ENCODE measurements at places on chromosomes 6 and 20.
A peak's percentile ranks its signal among the peaks of the same experiment; 100 is the strongest.

- H3K36me3 ChIP-seq = no peaks in the 10 kb centered on the region
- H3K4me3 ChIP-seq = no peak overlapping the region
- DNase-seq = no peak
- no peaks in the 10 kb centered on the region for H3K4me1 ChIP-seq
Observed at GRCh38 chr6:84003131-84003530, 30.4 kb upstream of the MRAP2 start.

DNA sequence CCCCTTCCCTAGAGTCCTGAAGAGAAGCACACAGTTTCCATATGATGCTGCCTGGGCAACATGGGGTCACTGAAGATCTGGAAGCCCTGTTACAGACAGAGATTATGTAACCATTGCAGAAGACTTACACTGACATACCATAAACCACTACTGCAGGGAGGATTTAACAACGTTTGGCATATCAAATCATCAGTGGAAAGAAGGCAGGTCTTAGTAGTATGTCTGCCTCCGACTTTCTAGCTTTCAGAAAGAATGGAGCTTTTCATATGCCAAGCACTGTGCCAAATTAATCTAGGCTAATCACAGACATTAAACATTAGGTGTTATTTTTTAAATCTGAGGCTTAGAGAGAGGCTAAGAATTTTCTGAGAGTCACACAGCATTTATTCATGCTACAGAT lies 144.3 kb downstream of the ADGRB3 start:
- no peak for DNase-seq
- no peak overlapping the region for H3K4me3 ChIP-seq
- no peaks in the 10 kb centered on the region for H3K4me1 ChIP-seq

DNA sequence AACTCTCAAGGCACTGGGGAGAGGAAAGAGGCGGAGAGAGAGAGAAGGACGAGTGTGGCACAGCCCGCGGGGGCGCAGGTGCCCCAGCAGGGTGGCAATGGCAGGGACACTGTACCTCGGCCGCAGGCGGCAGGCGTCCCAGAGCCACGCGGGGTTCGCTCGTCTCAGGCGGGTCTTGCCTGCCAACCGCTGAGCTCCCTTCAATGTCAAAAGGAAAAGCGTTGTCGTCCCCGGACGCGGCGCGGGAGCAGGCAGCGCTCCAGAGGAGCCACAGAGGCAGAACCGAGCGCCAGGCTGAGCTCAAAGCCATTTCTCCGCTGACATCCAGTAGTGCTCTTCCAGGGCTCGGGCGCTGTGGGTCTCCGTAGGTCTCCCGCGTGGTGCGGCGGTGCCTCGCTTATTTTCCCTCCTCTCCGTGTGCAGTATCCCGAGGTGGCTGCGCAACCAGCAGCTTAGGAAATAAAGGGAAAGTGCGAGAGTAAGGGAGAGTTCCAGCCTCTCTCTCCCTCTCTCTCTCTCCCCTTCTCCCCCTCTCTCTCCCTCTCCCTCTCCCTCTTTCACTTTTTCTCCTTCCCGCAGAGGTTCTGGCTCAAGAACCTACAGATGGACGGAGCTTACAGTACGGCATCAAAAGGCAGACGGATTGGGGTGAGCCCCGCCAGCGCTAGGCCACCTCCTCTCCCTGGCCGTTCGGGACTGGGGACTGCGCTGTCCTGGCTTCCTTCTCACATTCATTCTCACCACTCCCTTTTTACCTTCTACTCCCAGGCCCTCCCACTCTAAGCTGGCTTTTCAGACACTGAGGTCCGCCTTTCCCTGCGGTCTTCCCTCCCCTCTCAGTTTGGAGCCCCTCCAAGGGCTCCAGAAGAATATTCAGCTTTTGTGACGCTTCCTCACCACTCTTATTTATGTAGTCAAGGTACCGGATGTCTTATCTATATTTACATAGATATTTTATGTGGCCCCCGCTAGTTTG lies at the start of gene LAMA4:
TSS of gene LAMA4 (minus strand) at position 727 of the 976 bp plus-strand sequence. CDS start at position 310, 417 bp downstream.
- peaks cover 83% of the 10 kb centered on the region for H3K27me3 ChIP-seq
- peaks cover 15% of the 10 kb centered on the region for H3K4me1 ChIP-seq
- H3K4me3 ChIP-seq = peak within 1 kb of the TSS; percentile 62

DNA sequence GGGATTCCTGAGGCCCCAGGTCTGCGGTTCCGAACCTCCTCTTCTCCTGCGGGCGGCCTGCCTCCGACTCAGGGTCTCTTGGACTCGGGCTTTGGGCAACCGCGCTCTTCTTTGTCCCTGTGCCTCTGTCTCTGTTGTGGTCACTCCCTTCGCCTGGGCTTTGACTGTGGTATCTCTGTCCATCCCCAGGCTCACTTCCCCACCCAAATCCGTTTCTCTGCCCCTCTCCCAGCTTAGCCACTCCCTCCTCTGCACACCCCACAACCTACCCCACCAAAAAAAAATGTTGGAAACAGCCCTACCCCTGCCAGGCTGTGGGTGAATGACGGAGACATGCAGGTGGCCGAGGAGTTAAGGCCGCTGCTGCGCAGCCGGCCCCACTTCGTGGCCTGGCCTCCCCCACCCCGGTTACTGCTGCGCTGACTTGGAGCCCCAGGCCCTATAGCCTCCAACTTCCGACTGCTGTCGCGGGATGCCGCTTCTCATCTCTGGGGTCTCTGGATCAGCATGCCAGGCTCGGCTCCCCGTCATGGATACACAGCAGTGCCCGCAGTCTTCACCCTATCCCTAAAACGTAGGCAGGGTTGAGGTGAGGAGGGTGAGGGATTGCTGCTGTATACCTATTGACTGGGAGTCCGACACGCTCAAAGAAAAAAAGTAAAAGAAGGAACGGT lies 2.7 kb upstream of the MAFB start:
- peaks cover 2% of the 10 kb centered on the region for H3K36me3 ChIP-seq
- no peak overlapping the region for H3K4me3 ChIP-seq
- H3K27ac ChIP-seq = no peak overlapping the region
- peaks cover 84% of the 10 kb centered on the region for H3K27me3 ChIP-seq

- H3K36me3 ChIP-seq = no peaks in the 10 kb centered on the region
- no peak for DNase-seq
- H3K4me1 ChIP-seq = no peaks in the 10 kb centered on the region
- no peak overlapping the region for H3K27ac ChIP-seq
- peaks cover 24% of the 10 kb centered on the region for H3K27me3 ChIP-seq
Observed at GRCh38 chr6:6918216-6918983, 189.4 kb upstream of the RREB1 start.

Measured in central memory CD8-positive, alpha-beta T cell (primary cell).